ENCODE measurements at places on chromosomes 2 and 18.

DNA sequence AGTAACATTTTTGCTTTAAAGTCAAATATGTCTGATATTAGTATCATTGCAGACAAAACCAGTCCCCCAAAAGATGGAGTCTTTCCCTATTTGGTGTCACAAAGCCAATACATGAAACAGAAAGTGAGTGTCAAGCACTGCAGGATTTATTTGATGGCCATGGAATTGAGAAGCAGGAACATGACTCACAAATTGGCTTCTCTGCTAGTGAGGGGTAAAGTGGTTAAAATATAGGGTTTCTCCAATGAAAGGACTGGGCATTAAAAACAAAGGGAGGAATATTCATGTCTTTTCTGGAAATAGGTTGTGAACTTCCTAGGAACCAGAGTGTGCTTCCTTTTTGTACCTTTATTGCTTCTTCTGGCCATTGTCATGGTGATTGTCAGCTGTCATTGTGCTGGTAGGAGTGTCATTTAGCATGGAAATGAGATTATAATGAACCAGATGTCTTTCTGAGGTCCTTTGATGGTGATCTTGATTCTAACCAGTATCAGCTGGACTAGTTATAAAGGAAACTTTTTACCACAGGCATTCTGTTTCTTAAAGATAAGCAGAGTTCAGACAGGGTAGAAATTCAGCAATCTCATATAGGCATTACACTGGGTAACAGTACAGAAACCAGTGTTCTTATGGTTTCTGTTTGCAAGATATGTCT lies 4.1 kb downstream of the REG1B start:
- DNase-seq, result no peak

GRCh38 chr2:134232868-134233727 lies 20.8 kb upstream of the MGAT5 start:
- no peak for DNase-seq

- DNase-seq, result peak; percentile 20
These were observed 58.5 kb downstream of the ACOXL start for GRCh38 chr2:110790907-110791306.

DNA sequence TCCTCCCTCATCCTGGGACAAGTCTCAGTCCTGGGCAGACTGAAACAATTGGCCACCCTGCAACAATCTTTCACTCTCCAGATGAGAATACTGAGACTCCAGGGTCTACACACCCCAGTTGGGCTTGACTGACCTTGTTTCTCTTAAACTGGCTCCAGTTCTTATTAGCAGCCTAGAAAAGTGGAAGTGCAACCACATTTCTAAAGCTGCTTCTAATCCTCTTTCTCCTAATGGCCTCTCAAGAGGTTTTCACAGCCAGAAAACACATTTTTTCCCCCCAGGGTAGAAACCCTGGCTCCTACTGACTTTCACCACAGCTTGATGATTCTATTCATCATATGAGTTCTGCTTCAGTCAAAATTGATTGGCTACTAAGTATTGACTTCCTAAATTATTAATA lies 45.8 kb downstream of the SLC4A5 start:
- DNase-seq, result no peak

- DNase-seq, result no peak
These were observed 3.8 kb upstream of the CDKL4 start for GRCh38 chr2:39247512-39248043.

DNA sequence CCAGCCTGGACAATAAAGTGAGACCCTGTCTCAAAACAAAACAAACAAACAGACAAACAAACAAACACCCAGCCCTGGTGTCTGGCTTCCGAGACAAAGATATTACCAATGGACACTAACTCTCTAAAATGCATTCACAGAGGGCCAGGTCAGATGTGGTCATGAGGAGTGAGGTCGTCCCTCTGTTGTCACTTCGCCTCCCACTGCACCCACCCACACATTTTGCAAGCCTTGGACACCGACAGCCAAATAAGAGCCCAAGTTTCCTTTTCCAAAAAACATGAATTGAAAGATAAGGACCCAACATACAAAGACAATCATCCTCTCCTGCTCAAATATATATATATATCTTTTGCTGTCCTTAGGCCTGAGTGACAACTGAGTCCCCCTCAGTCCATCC lies 319.9 kb downstream of the TSN start:
- no peak for DNase-seq

- DNase-seq, result no peak
These were observed 51.1 kb downstream of the RALBP1 start for GRCh38 chr18:9526458-9526857.

DNA sequence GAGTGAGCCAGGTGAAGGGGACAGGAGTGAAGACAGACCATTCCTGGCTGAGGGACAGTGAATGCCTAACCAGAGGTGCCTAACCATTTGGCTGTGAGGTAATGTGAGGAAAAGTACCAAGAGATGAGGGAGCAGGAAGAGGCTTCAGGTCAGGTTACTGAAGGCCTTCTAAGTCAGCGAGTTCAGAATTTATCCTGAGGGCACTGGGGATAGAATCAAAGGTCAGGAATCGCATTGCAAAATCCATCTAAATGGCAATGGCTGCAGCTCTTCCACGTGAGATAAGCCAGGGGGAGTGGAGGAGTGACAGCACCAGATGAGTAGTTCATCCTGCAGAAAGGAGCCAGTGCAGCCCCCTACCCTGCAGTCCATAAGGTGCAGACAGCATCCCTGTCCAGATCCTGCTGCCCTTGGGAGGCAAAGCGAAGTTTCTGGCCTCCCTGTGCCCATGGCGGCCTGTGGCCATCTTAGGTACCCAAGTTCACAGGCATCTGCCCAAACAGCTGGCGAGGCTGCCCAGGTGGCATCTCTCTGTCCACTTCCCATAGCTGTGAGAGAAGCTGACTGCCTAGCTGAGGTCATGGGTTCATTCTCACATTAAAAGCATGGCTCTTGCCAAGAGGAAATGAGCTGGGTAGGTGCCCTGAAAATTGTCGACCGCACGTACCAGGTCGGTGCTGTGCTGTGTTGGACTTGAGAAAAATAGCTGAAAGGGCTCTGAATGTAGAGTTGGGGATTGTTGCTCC lies 49.5 kb downstream of the CYP27C1 start:
- peak; percentile 33 for DNase-seq

DNA sequence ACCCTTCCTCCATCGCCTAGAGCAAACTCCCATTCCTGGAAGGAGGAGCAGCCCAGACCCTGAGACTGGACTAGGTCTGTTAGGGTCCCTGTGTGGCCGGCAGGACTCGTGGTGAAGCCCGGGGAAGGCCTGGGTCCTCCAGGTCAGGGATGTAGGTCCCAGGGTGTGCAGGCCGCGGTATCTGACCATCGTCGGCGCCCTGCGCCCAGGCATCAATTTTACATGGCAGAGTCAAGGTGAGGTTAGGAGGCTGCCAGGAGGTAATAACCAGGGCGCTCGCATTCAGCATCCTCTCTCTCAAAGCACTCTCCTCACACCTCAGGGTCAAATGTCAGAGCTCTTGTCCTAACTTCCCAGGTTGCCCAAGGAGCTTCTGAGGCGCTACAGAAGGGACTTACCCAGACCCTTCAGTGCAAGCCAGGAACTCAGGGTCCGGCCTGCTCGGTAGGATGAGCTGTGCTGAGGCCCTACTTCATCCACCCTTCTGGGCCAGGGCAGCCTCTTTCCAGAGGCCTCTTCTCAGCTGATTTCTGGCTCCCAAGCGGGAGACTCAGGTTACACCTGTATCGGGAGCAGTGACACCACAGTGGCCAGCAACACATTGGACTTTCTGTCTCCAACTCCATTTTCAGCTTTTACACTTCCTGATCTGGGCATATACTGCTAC lies 628 bp downstream of the SH2D6 start:
- no peak for DNase-seq

- no peak for DNase-seq
These were observed 122.5 kb downstream of the PRPF40A start for GRCh38 chr2:152594792-152595191.

GRCh38 chr2:38557217-38557616 lies 45.5 kb downstream of the HNRNPLL start:
- no peak for DNase-seq

DNA sequence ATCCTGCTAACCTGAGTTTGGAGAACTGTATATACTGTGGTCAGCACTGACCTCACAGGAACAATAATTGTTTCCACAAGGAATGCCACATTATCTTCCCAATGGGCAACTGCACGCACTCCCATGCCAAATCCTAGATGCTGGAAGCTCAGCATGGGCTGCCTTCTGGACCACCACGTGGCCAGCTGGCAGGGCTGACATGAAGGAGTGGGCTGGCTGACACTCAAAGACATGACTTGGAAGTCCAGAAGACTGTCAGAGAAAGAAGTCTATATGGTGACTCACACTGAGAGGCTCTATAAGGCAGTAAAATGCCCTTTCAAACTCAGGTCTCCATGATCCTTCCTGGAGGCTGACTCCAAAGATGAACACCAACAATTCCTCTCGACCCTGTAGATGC lies 98.4 kb upstream of the RNF152 start:
- no peak for DNase-seq

DNA sequence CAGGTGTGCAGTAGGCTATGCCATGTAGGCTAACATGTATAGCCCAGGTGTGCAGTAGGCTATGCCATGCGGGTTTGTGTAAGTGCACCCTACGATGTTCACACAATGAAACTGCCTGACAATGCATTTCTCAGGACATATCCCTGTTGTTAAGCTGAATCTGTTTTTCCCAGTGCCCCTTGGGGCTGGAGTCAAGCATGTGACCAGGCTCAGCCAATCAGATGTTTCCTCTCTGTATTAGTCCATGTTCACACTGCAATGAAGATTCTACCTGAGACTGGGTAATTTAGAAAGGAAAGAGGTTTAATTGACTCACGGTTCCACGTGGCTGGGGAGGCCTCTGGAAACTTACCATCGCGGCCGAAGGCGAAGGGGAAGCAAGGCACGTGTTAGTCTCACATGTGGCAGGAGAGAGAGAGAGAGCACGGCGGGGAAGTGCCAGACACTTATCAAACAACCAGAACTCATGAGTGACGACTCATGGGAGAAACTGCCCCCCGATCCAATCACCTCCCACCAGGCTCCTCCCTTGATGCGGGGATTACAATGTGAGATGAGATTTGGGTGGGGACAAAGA lies 24.2 kb downstream of the ITM2C start:
- DNase-seq, result no peak

GRCh38 chr2:222568865-222569264 lies 87.0 kb downstream of the FARSB start:
- DNase-seq, result no peak

DNA sequence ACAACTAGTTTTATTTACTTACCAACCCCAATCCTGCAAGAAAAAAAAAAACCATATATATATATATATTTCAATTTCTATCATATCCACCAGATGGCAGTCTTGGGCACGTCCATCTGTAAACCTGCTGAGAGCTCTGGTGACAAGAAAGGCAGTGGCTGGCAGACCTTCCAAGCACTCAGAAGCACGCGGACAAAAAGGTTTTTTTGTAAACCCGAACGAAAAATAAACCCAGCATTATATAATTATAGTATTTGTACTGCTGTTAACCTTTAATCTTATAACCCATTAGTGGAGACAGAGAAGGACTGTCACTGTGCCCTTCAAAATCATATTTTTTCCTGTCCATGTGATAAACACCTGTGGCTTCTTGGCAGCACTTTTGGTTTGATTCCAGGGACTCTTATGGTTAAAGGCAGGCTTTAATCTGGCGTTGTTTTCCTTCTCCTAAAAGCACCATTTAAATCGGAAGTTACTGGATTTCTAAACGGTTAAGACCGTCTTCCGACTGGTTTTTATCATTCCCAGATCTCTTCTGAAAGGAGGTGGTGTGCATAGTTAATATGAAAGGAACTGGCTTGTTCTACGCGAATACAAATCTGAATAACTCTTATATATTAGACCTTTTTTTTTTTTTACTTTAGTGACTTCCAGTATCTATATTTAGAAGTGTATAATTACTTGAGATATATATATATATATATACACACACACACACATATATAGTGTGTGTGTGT lies 31.0 kb upstream of the SLC3A1 start:
- peak; percentile 65 for DNase-seq

- no peak for DNase-seq
These were observed 81.4 kb upstream of the GCFC2 start for GRCh38 chr2:75792146-75792545.

GRCh38 chr18:1292167-1292566 lies 387.5 kb downstream of the ADCYAP1 start:
- no peak for DNase-seq

DNA sequence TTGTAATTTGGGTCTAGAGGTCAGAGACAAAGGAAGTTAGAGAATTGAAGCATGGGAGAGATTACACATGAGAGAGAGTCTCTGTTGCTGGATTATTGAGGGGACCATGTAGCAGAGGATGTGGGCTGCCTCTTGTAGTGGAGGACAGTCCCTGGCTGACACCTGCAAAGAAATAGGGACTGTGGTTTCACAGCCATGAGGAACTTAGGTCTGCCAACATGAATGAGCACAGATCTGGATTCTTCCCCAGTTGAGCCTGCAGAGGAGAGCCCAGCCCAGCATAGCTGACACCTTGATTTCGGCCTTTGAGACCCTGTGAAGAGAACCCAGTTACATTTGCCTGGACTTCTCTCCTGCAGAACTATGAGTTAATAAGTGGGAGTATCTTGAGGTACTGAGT lies 179.5 kb upstream of the TWIST2 start:
- no peak for DNase-seq

GRCh38 chr2:127942002-127942401 lies 56.2 kb upstream of the AMMECR1L start:
- no peak for DNase-seq

DNA sequence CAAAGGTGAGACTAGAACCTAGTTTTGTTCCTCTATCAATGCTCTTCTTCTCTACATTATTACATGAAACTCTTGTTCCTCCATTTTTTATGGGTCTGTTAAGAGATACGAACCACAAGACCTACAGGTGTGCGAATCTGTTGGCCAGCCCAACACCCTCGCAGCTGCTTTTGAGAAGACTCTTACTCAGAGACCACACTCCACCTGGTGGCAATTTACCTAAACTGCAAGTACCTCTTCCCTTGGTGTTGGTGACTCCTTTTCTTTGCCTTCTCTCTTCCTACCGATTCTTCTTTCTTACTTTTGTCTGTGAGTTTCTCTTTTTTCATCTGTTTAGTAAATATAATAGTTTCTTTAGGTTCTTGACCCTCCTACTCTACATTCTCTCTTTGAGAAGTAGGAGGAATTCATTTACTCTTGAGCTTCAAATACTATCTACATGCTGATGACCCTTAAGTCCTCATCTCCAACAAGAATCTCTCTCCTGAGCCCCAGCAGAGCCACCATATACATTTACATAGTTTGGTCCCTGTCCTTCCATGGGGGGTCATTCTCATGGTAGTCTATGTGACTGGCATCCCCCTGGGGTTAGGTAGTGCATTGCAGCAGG lies 81.8 kb upstream of the GAREM1 start:
- peak; percentile 70 for DNase-seq

DNA sequence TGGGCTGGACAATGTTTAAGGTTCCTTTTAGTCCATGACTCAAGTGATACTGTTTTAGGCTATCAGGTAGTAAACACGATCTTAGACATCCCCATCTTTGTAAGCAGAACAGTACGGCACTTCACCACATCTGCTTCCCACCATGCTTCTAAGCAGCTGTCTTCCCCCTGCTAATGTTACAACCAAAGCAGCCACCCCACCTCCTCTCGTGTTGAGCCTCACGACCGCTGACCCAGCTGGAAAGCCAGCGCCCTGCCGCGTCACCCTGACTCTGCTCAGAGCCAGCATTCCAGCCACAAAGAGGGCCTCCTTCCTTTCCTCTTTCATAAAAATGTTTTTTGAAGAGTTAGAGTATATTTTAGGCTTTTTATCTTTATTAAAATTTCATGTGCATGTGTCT lies 9.4 kb downstream of the MTERF4 start:
- no peak for DNase-seq
